ENCODE measurements at places on chromosomes 1 and 21. TPM values are rescaled to one million over a fixed set of nuclear protein-coding genes. Genes with fewer than 3 reads are reported as not detected.

The TRIM62 gene
- total RNA-seq: 2.6 TPM

The BNIPL gene
- 0.33 TPM for total RNA-seq

DNA sequence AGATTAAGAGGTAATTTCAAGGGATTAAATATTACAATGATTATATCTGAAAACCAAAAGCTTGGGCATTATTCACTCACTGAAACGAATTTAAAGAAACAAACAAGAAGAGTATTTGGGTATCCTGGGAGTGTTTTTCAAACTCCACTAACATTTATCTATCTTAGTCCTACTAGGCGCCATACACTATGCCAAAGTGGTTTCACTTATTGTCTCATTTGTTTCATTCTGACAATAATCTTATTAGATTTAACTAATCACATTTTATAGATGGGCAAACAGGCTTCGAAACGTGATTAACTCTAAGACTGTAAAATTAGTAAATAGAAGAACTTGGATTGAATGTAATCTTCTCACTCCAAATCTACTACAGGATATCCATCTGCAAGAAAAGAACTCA lies 25.4 kb downstream of the ASH1L start:
- DNase-seq: no peak

DNA sequence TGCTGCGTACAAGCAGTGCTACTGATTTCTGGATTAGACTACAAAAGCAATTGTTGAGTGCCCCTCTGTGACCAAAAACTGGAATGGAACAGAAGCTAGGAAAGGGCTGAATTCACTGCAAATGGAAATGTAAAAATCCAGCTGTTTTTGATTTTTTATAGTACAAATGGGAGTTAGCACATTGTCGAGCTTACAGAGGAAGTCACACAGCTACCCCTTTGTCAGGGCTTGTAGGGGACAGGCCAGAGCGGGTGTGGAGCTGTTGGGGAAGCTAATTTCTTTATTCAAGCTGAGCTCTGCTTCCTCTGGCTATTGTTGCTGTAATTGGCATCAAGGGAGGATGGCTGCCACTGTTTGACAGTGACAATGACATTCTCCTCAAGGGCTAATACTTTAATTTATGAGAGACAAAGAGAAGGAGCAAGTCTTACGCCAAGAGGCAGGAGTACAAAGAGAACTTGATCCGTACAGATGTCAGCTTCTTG lies 96.1 kb downstream of the SLC35F3 start:
- no peak for DNase-seq

DNA sequence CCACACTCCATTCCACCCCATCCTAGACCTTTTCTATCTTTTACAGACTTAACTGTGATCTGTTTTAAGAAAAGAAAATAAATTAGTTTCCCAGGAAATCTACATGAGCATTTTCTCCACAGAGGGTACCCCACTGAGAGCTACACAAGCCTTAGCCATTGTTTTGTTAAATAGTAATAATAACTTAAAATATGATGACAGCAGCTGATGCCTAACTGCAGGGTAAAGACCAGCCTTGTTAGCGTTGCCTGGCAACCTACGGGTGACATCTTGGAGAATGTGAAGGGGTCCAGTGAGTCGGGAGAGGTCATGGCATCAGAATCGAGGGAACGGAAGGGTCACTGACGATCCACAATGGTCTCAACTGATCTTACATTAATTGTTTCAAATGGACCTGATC lies 233.2 kb upstream of the PBX1 start:
- DNase-seq: no peak
